Activated effector memory CD4-positive, alpha-beta T cell treated with Interleukin-2 at 50 U/mL for 16 hours (primary cell): ENCODE measurements at places on chromosomes 1 and 21.

DNA sequence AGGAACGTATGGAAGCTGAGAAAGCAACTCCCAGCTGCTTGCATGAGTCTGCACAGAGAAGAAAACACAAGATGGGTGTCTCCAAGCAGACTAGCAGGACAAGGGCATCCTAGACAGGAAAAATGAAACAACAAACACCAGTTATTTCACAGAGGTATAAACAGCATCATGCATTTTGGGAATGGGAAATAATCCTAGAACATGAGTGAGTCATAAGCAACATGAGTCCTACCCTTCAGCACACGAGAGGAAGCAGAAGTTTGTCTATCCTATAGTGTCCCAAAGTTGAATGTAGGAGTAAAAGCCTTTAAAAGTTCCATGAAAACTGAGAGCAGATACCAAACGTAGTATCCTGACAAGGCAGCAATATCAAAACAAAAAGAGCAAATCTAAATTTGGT, 11.3 kb upstream of the FRRS1 start:
- no peak for DNase-seq

DNA sequence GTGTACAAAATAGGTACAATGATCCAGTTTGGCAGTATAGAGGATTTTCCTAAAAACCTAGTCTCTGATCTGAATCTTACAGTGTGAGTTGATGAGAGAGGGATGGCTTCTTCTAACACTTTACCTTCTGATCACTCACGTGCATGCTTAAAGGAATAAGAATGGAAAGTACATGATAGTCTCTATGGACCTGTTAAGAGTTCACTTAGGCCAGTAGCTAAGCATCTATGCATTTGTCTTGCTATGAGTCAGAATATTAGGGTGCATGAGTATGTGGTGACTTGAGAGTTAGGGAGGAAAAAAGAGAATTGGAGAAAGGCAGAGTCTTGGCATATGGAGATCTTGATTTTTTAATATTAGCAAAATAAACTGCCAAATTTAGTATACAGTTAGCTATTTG, 206.3 kb downstream of the COL11A1 start:
- DNase-seq: no peak

DNA sequence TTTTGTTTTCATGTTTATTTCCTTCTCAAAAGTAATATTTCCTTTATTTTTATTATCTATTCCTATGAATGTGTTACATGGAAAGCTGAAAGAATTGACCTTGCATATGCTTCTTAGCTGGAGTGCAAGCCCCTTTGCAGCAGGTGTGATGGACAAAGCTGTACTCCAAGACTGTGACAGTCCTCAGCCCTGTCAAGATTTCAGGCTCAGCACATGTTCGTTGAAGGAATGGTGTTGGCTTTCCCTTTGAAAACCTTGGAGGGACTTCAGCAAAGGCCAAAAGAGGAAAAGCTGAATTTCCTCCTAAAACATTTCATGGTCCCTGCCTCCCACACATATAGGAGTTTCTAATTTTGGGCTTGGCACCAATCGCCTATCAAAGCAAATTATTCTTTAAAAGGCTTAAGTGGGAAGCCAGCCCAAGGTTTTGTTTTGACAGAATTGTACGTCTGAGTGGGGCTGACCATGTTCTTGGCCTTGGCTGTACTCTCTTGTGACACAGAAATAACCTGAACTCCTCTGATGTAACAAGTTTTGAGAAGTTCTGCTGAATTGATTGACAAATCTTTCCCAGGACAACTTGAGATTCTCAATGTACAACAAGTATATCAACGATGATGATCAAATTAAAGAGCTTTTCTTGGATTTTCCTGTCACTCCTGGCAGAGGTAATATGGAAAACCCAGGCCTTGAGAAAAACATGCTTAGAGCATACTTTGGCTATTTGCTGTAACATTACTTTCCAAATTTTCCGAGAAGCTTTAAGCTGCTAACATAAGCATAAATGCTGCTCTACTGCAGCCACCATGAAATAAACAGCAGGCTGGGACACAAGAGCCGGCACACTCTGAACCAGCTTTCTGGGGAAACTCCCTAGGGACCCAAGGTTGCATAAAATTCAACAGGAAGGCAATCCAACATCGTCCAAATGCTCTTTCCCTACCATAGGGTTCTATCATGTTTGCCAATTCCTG, 135.7 kb upstream of the ZNF648 start:
- DNase-seq: no peak

DNA sequence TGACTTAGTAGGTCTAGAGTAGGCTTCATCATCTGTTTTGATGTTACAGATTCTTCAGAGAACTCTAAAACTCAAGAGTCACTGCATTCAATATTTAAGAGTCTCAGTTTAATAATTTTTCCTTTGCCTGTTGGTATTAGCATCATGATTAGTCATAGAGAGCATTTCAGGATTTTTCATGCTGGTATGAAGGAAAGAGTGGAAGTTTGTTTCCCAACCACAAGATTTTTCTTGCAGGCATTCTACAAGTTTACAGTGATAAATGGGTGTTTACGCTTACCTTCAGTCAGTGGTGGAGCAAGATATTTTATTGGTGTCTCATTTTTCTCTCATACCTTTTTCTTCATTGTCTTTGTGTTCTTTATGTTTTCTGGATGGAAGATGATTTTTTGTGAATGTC, 58.4 kb upstream of the MYOCOS start:
- DNase-seq: no peak

- no peak for DNase-seq
Measured at GRCh38 chr1:30613188-30613587, 110.2 kb downstream of the MATN1 start.

DNA sequence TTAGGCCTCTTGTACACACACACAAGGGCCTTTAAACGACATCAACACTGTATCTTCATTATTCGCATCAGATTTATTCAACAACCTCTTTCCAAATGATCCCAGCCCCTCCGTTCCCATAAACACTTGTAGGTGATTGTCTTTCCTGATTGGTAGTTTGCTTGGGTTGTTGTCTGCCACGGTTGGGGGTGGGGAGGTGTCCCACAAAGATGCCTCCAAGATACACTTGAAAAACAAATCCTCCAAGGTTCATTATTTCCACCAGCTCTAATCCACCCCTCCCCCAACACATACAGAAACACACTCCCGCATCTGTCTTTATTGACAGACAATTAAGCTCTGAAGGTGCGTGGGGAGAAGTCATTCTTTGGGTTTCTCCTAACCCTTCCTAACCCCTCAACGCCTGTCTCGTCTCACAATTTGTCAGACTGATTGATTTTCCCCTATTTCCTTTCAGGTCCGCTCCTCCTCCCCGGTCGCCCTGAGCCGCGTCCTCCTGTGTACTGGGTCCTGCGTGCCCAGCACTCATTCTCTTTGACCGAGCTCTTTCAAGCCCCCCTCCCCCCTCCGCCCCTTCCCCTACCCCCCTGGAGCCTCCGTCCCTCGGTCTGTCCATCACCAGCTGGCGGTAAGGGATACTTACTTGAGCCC, 1.4 kb downstream of the WDR26 start:
- no peak for DNase-seq

DNA sequence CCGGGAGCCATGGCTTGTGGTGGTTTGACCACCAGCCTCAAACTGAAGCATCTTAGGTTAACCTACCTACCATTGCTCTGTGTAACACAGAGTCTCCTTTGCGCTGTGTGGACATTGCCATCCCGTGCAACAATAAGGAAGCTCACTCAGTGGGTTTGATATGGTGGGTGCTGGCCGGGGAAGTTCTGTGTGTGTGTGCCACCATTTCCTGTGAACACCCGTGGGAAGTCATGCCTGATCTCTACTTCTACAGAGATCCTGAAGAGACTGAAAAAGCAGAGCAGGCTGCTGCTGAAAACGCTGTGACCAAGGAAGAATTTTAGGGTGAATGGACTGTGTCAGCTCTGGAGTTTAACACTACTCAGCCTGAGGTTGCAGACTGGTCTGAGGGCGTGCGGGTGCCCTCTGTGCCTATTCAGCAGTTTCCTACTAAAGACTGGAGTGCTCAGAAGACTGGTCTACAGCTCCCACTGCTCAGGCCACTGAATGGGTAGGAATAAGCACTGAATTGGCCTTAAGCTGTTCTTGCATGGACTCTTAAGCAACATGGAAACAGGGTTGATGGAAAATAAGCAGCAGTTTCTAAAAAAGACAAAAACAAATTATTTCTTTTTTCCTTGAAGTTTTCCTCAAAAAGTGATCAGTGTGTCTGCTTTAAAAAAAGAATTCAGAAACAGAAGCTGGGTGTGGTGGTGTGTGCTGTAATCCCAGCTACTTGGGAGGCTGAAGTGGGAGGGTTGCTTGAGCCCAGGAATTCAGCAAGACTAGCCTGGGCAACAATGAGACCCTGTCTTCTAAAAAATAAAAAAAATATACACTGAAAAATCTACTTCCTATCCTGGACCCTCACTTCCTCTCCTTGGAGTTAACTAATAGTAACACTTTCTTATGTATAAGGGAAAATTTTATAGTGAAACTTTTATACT, 14.6 kb downstream of the CEP350 start:
- DNase-seq: no peak

- DNase-seq: no peak
Measured at GRCh38 chr1:199976496-199977144, 50.9 kb upstream of the NR5A2 start.
